ENCODE measurements at places on chromosomes 5 and 9. TPM values are rescaled to one million over a fixed set of nuclear protein-coding genes. Genes with fewer than 3 reads are reported as not detected.

DNA sequence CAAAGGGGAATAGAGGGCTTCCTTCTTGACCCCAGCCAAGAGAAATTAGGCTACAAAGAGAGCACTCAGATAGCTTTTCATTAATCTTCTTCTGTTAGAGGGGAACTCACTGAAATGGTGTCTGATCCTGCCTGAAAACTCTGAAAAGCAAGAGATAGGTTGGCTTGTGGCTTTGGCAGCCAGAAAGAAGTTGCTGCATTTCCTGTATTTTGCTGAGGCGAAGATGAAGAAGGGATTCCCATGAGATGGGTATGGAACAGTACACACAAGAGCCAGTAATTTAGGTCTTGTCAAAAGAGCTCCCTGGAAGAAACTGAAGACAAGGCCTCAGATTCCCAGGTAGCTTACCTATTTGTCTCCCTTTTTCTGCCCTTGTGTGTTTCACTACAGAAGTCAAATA lies 120.9 kb upstream of the TARS1 start:
- no peak for DNase-seq

DNA sequence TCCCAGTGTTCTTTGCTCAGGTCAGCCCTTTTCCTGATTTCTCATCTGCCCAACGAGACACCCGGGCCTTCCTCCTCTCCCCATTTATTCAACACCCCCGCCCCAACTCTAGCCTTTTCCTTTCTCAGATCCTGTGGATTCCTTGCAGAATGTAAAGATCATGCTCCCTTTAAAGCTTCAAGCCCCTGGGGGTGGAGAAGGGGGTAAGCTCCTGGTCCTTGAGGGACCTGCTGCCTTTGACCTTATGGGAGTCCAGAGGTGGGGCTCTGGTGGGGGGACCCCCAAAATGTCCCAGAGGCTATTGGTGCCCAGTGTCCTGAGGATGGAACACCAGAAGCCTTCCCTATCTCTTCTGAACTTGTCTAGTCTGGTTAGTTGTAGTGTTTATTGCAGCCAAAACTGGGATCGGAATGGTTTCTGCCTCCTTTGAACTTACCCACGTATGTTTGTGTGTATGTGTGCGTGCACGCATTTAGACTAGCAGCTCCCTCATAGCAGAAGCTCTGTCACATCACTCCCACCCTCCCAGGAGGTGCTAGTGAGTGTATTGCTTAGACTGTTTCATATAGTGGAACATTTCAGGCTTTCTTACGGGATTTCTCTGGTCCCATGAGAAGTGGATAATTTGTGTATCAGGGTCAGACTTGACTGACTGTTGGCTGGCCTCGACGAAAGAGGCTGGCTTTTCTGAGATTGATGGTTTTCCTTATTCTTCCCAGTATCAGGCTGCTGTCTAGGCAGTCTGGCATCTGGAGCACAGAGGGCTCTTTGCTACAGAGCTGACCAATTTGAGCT lies 1.1 kb downstream of the GALNT10 start:
- no peak for DNase-seq

GRCh38 chr9:18202924-18203323 lies 271.0 kb upstream of the ADAMTSL1 start:
- DNase-seq: peak; percentile 26

DNA sequence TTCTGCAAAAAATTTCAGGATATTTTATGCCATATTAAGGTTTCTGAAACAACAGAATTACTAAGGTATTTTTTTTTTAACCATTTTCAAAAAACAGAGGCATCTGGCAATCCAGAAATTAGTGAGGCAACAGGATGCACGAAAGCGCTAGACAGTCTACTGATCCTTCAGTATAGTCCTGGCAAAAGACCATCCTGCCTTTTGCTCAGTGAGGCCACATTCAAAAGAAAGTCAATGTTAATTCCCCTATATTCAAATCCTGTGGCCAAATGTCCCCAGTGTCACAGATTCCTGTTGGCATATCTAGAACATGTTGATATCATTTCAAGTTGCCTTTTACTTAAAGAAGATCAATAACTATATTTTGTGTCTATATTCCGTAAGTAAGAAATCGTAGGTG lies 13.1 kb upstream of the NFIB start:
- no peak for DNase-seq

SPATA6L gene
- polyA plus RNA-seq: 7.2 TPM
